ENCODE measurements at places on chromosomes 6 and 20.

- DNase-seq = no peak
Observed at GRCh38 chr6:44115866-44116265, 11.4 kb downstream of the MRPL14 start.

GRCh38 chr6:118660218-118660569 is 8.8 kb upstream of the CEP85L start:
- DNase-seq = peak; percentile 83

- DNase-seq = no peak
Observed at GRCh38 chr6:5679270-5679669, 327.5 kb downstream of the NRN1 start.

- no peak for DNase-seq
Observed at GRCh38 chr6:148423133-148423532, 80.5 kb downstream of the SASH1 start.

DNA sequence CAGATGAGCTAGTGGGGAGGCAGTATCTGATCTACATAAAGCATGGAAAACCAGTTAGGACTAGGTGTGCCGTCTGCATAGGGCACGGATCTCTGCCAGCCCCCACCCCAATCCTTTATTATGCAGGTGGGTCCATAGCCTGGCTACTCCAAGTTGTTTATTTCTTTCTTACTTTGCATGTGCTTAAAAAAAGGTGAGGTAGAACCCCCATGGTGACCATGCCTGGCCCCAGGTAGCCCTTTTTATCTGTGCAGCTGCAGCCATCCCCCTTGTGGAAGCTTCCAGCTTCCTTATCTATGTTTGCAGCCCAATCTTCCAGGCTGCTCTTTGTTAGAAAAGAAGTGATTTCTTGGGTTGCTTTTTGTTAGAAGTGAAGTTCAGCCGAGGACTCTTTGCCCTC is 9.0 kb upstream of the TREM2 start:
- no peak for DNase-seq

GRCh38 chr20:6909608-6910007 is 142.1 kb downstream of the BMP2 start:
- no peak for DNase-seq

- DNase-seq = no peak
Observed at GRCh38 chr20:58824843-58825242, 25.9 kb downstream of the GNAS-AS1 start.

DNA sequence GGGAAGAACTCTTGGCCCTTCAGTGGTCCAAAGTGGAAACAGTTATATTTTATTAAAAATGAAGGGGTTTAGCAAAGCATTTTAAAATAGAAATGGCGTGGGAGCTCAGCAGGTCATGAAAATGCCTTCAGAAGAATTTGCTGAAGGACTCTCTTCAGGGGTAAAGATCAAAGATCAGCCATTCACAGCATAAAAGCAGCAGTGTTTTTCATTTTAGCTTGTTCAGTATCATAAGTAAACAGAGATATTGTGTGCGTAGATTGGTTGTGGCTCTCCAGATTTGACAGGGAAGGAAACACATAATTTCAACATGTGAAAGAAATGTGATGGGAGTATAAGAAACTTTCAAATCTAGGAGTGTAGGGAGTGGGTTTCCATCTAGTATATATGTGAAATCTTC is 519.2 kb upstream of the MAP3K7 start:
- no peak for DNase-seq

- DNase-seq = no peak
Observed at GRCh38 chr6:17585766-17586490, 14.2 kb upstream of the FAM8A1 start.

- DNase-seq = no peak
Observed at GRCh38 chr6:112007254-112007653, 46.6 kb upstream of the CCN6 start.

DNA sequence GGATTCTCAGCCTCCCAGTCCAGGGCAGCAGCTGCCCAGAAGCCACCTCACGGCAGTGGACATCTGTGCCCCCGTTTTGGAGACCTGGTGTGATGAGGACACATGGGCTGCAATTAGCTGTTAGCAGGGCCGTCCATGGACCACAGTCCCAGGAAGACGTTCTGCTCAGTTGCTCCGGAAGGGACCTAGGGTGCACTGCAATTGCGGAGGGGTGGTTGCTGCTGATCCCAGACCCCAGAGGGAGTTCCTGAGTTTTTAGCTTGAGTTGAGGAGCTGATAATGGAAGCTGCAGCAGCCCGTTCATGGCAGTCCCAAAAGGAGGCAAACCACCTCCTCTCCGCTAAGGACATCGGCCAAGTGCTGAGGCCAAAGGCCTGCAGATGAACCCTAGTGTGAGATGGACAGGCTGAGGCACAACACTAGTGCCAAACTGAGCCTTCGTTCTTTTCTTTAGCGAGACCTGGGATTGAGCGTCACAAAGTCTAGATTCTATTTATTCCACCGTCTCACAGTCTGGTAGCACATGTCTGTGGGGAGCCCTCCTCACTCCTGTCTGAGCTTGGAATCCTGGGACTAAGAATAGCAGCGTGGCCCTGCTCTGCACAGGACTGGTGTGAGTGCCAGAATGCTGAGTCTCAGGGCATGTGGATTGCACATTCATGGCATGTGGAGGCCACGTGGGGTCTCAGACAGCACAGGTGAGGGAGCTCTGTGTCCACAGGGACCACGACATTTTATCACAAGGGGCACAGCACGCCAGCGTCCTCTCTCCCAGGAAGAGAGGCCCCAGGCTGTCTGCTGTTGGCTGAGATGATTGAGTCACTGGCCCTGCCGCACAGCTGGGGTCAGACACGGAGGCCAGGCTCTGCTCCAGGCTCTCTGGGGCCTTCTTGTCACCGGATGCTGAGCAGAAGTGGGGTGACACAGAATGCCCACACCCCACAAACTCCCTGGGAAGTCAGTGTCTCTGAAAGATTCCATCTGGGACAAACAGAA is 113.4 kb downstream of the PSMB1 start:
- no peak for DNase-seq

DNA sequence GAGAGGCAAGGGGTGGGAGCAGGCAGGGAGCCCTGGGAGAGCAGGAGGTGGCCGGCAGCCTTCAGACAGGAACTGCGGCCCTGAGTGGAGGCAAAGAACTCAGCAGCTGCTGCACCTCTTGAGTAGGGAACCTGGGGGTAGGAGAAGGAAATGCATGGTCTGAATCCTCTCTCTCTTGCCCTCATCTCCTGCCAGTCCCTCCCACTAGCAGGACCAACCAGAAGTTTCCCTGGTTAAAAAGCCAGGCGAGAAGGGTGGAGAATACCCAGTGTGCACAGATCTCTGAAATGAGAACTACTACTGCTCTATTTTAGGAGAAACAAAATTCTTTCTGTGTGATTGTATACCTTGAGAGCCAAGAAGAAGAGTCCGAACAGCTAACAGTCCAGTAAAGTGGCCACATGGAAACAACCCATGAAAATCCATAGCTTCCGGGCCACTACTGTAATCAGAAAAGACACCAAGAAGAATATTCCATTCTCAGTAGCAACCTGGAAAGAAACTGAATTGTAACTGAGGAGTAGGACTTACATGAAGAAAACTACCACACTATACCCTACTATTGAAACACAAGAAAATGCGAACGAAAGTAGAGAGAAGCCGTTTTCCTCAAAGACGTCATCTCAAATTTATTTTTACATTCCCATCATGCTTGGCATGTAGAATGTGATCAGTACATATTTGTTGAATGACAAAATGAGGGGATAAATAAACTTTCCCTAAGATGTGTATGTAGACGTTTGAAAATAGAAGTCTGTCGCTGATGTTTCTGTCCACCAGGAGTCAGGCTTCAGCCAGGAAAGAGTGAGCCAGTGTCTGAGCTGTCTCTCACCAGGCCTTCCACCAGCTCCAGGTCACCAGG is 25.6 kb downstream of the WRNIP1 start:
- DNase-seq = no peak

GRCh38 chr20:9204979-9205378 is 136.1 kb downstream of the PLCB4 start:
- DNase-seq = no peak

DNA sequence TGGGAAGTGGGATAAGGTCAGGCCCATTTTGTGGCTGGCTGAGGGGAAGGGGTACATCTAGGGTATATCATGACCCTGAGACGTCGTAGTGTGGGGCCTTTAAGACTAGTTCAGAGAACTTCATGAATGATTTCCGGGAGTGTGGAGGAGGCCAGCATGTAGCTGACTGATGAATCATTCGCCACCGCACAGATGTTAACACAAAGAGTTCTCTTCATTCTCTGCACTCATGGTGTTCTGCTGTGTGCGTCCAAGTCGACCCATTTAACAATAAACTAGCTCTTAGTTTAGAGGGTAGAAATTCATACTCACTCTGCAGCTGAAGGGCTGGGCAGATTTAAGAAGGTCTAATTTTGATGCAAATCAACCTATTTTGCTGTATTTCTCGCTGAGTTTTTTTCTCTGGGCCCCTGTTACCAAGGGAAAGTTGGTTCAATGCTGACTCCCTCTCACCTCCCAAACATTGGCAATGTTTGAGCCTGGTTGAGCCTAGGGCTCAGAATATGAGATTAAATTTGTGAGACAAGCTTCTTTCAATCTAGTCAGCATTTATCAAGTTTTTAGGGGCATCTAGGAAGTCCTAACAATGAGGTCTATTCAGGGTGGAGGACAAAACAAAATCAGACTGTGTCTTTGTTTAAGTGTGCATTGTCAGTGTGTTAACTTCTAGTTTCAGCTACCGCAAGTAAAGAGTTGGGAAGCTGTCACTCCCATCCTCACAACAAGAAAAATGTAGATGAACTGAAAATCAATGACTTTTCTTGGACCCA is 106.8 kb upstream of the CBLN4 start:
- no peak for DNase-seq

DNA sequence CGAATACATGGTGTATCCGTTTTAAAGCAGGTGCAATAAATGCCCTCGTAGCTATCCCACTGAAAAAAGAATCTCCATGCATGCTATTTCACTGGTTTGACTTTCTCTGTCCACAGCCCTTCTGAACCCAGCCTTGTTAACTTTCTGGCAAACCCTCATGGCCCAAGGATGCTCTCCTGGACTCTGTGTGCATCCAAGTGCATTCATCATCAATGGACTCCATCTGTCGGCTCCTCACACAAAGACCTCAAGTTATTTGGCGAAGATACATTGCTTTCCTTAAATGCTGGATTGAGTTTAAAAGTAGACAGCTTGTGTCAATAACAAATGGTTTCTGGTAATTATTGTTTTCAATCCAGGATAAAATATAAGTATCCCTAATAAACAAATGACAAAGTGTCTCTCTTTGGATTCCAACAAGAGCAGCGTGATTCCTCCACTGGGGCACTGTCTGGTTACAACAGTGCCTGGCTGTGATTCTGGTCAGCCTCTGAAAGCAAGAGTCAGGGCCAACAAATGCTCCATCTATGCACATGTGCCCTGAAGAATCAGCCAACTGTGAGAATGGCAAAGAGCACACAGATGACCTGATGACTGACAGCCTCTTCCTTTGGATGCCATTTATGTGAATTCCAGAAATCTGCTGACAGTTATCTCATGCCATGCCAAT is 55.7 kb downstream of the FYN start:
- no peak for DNase-seq

DNA sequence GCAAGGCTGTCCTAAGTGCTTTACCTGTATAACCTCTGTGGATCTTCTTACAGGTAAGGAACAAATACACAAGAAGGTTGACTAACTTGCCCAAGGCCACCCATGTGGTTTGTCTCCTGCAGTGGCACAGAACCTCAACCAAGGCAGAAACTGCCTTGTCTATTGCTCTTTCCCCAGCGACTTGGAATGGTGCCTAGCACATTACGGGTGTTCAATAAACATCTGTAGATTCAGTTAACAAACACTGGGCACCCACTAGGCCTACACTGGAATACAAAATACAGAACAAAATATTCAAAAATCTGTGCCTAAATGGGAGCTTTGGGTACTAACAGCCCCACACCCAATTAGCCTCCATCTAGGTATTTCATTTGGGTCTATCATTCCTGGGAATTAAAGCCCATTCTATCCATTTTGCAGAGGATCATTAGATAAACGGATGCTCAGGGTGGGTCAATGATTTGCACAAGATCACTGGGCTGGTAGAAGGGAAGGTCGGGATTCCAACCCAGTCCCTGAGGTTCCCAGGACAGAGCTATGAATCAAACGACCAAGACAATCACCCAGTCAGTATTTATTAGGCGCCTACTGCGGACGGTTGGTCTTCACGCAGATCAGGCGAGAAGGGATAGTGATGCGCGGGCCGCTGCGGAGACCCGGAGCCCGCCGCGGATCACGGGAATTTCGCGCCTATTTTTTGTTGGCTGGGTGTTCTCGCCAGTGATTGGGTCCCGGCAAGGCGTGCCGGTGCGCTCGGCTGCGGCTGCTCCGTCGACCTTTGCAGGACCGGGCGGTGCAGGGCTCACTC is at the start of gene STK35:
STK35 (plus strand) TSS at position 771 of the 808 bp plus-strand sequence. CDS start 55 bp downstream, outside the sequence.
- DNase-seq = no peak

DNA sequence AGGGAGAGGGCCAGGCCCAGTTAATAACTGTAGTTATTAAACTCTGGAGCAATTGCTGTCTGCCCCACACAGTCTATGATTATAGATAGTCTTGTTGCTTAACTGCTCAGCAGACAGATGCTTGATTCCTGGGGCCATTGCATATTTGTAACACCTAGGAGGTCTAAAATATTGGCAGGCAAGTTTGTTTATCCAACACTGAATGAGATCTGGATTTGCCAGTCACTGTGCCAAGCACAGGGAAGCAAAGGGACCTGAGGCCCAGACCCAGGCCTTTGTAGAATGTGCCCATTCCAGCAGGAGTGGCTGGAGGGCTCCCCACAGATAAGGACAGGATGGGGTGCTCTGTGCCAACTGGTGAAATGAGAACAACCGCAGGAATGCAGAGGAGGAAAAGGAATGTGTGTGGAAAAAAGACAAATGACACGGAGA is 17.6 kb upstream of the ENTPD6 start:
- DNase-seq = no peak

DNA sequence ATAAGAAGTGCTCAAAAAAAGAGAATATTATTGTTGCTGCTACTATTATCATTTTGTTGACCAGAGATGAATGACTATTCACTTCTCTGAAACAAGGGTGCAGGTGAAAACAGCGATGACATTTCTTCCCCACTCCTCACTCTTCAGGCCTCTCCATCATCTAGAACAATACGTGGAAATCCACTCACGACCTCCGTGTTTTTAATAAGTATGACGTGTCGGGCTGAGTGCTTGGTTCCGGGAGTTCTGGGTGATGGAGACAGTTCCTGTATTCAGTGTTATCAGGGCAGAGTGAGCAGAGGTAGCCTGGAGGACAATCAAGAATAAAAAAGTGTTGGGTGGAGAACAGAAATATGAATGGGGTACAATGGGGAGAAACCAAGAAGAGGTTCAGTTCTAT is 130.0 kb upstream of the ZNF217 start:
- DNase-seq = no peak

Data from NCI-H187 treated with DMSO at 0.1 percent for 48 hours (cell line).